ACHN (cell line): ENCODE measurements at places on chromosomes 12 and 14.

DNA sequence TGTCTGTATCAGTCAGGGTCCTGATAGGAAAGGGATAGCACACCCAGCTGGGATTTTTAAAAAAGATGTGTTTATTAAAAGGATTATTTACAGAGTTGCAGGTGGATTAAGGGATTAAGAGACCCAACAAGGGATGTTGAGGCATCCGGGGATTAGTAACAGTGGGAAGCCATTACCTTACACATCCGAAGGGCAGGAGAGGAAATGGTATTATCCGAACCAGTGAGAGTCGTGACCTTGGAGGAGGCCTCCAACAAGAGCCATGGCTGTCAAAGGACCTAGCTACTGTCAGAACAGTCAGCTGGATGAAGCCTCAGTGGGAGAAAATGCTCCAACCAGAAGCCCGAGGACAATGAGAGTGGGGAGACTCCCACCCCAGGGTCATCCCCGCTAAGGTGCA lies 146.3 kb upstream of the KRAS start:
- no peak for DNase-seq

DNA sequence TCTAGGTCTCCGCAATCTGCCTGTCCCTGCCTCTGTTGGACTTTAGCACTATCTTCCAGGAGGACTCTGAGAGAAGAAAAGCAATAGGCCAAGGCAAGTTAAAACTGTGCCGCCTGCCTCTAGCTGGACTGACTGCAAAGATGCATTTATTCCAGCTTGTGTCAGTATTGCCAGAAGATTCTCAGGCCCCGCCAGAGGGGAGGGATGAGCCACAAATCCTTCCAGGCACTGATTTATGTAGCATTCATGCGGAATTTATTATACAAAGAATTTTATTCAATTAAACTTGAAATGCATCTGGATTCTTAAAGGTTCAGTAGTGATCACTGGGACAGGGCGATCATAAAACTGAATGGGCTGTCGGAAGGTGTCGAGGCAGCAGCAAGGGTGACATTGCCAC lies 19.8 kb downstream of the MMAB start:
- DNase-seq: peak; percentile 29

GRCh38 chr12:80977346-80977745 lies 39.6 kb upstream of the LIN7A start:
- DNase-seq: no peak

- DNase-seq: no peak
Measured at GRCh38 chr12:121580959-121581685, at the start of gene KDM2B. TSS of gene KDM2B (minus strand) at chr12:121581023. CDS start at chr12:121580911, 112 bp downstream.

GRCh38 chr14:61132336-61132735 lies 148.8 kb downstream of the TMEM30B start:
- no peak for DNase-seq

GRCh38 chr12:120249875-120250795 lies 15.4 kb downstream of the PXN start:
- no peak for DNase-seq

DNA sequence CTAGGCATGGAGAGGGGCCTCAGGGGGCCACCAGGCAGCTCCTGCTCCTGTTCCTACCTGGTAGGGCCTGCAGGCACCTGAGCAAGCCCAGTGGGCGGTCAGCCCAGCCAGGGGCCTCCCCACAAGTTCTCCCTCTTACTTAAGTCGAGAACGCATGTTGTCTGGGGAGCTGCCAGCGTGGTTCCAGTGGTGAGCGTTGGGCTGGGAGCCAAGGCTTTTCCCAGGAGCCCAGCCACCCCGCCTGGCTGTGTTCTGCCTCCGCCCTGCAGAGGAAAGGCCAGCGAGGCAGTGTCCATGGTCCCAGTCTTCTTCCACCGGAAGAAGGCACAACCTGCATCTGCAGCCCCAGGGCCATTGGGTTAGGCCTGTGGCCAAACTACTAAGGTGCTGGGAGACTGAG lies 1.4 kb downstream of the C14orf180 start:
- no peak for DNase-seq

DNA sequence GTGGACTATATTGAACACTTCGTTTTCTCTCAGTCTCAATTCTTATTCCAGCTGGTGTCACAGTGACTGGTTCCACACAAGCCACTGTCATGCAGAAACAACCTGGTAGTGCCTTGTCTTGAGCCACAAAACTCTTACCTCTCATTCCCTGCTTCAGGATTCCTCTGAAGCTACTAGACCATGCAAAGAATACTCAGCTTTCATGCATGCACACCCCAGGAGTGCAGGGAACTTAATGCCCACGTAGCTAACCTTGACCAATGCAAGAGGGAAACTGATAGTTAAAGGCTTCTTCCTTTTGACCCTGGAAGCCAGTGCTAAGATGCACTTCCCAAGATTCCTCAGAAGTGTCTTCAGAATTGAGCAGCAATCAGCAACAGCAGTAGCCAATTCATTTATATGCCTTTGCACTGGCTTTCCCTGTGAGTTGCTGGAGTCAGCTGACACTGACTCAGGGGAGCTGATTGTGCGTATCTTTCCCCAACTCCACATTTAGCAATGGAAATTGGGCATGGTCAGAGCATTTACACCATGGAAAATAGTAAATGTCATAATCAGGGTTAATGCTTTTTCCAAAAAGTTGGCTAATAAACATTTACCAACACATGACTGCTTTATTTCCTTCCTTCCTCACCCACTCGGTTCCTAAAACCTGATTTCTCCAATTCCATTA lies 113.6 kb upstream of the SLC35F4 start:
- peak; percentile 7 for DNase-seq

DNA sequence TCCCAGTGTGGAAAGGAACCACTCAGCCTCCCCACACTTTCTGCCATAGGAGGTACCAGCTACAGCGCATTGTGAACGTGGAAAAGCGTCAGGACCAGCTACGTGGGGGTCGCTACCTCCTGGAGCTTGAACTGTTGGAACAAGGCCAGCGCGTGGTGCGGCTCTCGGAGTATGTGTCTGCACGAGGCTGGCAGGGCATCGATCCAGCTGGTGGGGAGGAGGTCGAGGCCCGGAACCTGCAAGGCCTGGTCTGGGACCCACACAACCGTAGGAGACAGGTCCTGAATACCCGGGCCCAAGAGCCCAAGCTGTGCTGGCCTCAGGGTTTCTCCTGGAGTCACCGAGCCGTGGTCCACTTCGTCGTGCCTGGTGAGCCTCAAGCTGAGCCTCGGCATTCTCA lies 96.8 kb downstream of the B4GALNT3 start:
- DNase-seq: no peak

DNA sequence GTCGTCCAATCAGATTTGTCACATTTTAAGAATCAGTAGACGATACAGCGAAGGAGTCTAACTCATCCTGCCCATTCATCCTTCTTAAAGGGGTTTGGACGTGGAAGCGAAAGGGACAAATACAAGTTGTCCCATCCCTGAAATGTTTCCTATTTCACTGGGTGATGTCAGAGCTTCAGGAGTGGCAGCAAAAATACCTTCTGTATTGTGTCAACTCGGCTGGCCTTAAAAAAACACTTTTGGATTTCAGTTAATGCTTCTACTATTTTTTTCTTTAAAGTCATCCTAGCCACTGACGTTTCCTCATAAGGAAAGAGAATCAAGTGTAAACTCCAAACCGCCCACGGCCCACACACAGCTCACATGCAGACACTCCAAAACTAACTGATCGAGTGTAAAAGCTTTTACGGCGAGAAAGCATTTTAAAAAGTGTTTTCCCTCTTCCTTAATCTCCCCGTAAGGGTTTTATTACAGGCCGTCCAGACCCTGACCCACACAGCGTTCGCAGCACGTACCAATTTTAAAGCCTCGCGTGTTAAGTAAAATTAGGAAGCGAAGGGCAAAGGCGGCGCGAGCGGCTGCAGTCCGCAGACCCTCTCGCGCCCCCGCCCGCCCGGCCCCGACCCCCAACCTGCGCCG lies 593 bp downstream of the CFL2 start:
- DNase-seq: peak; percentile 52

DNA sequence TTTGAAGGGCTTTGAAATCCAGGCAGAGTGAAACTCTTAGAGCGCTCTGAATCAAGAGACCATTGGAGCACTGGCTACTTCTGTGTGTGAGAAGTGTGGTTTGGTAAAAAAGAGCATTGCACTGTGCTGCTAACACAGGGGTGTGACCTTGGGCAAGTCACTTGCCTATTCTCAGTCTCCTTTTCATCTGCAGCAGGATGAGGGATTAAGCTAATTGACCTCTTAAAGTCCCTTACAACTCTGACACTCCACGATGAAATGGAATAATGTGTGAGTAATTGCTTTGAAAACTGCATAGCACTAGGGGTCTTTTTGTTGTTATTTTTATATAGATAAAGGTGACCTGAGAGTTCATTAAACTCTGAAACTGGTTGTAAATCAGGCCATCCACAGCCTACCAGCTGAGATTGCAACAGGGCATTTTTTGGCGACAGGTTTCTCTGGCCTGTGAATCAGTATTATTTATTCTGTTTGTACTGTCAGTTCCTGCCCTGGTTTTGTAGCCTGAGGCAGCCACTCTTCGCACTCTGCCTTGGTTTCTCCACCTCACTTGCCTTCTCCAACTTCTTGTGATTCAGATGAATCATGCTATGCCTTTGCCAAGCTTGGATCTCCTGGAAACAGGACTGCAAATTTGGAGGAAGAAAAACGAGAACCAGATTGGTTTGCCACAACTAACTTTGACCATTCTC lies 159.9 kb upstream of the PARP11 start:
- no peak for DNase-seq

DNA sequence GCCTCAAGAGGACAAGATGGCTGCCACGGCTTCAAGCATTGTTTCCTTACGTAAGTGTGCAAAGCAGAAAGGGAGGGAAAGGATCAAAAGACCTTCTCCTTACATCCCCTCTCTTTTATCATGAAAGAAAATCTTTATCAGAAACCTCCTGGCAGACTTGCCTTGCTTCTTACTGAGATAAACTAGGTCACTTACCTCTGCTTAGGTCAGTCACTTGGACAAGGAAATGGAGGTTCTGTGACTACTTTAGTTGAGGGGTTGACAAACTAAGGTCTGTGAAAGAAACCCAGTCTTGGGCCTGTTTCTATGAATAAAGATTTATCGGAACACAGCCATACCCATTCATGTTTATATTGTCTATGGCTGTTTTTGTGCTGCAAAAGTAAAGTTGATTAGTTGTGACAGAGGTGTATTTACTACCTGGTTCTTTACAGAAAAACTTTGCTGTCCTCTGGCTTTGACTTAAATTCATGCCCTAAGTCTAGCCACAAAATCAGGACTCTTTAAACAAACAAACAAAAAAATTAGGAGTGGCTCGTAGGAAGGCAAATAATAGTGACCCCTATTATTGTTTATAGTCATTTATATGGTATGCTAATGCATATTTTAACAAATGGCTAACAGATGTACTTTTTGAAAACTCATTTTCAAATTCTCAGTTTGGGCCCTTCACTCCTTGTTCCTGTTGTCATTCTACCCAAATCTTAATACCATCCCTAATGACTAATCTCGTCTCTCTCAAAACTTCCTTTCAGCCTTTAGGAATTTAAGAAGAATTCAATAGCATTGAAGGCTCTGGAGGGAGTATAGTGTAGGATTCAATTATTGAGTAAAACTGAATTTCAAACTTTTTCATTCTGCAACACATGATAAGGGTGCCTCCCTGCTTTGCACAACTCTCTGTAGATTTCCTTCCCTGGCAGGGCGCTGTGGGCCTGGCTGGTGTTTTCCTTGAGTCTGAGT lies 42.0 kb upstream of the ATP2B1 start:
- DNase-seq: no peak

DNA sequence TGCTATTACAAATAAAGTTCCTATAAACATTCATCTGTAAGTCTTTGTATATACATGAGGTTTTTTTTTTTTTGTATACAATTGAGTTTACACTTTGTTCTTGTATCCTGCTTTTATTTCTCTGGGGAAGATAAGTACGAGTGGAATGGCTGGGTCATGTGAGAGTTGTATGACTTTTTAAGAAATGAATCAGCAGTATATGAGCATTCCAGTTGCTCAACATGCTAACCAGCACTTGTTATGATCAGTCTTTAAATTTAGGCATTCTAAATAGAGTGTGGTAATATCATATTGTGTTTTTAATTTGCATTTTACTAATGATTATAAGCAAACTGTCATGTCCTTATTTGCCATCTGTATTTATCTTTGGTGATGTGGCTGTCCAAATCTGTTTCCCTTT lies 44.7 kb upstream of the AMIGO2 start:
- DNase-seq: no peak

DNA sequence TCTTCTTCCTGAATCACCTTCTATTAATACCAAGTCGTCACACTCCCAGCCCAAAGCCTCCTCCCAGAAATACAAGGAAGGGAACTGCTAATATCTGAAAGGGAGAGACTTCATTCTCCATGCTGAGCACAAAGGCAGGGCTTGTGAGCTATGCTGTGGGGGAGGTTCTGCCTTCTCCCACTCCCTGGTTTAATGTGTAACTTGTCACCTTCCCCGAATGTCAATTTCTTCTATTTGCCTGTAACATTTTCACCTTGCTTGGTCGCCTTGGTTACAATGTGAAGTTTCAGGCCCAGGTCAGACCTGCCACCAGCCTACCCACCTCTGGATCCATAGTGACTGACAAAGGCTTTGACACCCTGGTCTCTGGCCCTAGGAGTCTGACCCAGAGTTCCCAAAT lies 82.0 kb upstream of the ESRRB start:
- DNase-seq: no peak

GRCh38 chr12:4607056-4607455 lies 41.8 kb downstream of the AKAP3 start:
- DNase-seq: no peak

GRCh38 chr14:76844223-76844622 lies 18.0 kb downstream of the LRRC74A start:
- no peak for DNase-seq

GRCh38 chr12:7608184-7608911 lies 57.4 kb downstream of the APOBEC1 start:
- no peak for DNase-seq

GRCh38 chr14:22190411-22191191 lies 398.4 kb downstream of the DAD1 start:
- peak; percentile 11 for DNase-seq

DNA sequence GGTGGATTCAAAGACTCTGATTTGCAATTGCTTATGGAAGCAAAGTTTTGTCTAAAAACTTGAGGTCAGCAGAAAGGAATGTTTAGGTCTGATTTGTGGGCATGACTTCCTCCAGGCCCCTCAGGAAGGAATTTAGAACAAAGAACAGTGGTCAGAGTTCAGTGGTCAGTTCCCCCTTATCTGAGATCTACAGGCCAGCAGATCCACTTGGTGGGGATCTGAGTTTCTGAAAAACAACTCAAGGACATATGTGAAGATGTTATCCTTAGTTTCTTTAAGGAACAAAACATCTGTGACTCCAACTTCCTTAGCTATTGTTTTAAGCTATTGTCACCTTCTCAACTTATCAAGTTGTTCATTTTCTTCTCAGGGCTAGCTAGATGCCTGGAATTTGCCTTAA lies 28.0 kb upstream of the NAA30 start:
- peak; percentile 9 for DNase-seq

DNA sequence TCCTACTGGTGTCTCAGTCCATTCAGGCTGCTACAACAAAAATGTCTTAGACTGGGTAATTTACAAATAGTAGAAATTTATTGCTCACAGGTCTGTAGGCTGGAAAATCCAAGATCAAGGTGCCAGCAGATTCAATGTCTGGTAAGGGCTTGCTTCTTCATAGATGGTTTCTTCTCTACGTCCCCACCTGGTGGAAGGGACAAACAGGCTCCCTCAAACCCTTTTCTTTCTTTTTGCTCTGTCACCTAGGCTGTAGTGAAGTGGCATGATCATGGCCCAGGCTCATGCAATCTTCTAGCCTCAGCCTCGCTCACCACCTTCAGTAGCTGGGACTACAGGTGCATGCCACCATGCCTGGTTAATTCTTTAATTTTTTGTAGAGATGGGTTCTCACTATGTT lies 106.8 kb upstream of the RPH3A start:
- DNase-seq: no peak

- no peak for DNase-seq
Measured at GRCh38 chr14:79467835-79468234, 743.5 kb downstream of the DIO2 start.
